Stimulated activated CD4-positive, alpha-beta T cell treated with anti-CD3 and anti-CD28 coated beads, Interleukin-1b, Interleukin-23, amount 100 ng/mL, for 1 hour (primary cell): ENCODE measurements at places on chromosomes 1 and 21.

DNA sequence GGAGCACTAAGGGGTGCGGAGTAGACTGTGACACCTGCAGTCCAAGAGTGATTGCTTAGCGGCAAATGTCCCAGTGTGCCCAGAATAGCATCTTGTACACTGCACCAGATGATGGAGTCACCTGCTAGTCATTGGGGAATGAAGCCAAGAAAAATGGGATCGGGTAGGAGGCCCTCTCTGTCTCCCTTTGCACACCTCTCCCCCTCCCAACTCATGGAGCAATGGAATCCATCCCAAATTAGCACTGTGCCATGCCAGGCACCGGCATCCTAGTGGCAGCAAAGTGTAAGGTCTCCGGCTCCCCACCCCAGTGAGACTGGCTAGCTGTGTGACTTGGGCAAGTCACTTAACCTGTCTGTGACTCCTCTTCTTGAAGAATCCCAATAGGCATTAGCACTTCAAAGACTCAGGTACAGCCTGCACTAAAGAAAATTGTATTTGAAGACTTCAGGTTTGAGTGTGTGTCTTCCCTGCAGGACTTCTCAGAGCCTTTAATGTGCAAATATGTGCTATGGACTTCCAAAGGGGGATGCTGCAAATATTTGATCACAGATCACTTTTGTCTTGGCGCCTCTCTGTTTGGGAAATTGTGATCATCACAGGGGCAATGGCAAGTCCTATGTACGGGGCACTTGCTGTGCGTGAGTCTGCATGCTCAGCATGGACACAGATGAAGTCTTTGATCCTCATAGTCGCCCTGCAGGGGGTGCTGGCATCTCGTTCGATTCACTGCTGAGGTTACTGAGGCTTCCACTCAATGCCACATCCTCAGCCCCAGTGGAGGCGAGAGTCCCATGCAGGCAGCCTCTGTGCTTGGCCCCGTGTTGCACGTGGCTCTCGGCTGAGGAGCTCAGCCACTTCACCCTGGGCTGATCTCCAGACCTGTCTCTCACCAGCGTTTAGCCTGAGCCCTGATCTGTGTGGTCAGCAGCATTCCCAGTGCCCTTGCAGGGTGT is 272.9 kb upstream of the C1orf174 start:
- no peak for DNase-seq

DNA sequence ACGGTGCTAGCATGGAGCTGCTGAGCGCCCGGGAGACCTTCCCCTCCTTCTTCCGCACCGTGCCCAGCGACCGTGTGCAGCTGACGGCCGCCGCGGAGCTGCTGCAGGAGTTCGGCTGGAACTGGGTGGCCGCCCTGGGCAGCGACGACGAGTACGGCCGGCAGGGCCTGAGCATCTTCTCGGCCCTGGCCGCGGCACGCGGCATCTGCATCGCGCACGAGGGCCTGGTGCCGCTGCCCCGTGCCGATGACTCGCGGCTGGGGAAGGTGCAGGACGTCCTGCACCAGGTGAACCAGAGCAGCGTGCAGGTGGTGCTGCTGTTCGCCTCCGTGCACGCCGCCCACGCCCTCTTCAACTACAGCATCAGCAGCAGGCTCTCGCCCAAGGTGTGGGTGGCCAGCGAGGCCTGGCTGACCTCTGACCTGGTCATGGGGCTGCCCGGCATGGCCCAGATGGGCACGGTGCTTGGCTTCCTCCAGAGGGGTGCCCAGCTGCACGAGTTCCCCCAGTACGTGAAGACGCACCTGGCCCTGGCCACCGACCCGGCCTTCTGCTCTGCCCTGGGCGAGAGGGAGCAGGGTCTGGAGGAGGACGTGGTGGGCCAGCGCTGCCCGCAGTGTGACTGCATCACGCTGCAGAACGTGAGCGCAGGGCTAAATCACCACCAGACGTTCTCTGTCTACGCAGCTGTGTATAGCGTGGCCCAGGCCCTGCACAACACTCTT is 1.1 kb downstream of the TAS1R3 start:
- no peak for DNase-seq

GRCh38 chr1:87495147-87495546 is 166.5 kb downstream of the LMO4 start:
- no peak for DNase-seq

GRCh38 chr1:54353959-54354358 is 52.2 kb downstream of the SSBP3 start:
- DNase-seq: no peak

DNA sequence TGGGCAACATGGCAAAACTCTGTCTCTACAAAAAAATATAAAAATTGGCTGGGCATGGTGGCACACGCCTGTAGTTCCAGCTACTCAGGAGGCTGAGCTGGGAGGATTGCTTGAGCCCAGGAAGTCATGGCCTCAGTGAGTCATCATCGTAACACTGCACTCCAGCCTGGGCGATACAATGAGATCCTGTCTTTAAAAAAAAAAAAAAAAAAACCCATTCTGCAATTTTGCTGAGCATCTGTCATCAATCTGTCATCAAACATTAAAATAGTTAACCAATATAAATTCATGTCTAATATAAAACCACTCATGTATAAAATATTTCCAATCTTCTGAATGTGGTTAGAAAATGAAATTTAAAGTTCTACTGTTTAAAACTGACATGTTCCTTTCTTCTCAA is 56.9 kb downstream of the LPAR3 start:
- DNase-seq: no peak
